ENCODE measurements at places on chromosomes 16 and 17.
A peak's percentile ranks its signal among the peaks of the same experiment; 100 is the strongest.

DNA sequence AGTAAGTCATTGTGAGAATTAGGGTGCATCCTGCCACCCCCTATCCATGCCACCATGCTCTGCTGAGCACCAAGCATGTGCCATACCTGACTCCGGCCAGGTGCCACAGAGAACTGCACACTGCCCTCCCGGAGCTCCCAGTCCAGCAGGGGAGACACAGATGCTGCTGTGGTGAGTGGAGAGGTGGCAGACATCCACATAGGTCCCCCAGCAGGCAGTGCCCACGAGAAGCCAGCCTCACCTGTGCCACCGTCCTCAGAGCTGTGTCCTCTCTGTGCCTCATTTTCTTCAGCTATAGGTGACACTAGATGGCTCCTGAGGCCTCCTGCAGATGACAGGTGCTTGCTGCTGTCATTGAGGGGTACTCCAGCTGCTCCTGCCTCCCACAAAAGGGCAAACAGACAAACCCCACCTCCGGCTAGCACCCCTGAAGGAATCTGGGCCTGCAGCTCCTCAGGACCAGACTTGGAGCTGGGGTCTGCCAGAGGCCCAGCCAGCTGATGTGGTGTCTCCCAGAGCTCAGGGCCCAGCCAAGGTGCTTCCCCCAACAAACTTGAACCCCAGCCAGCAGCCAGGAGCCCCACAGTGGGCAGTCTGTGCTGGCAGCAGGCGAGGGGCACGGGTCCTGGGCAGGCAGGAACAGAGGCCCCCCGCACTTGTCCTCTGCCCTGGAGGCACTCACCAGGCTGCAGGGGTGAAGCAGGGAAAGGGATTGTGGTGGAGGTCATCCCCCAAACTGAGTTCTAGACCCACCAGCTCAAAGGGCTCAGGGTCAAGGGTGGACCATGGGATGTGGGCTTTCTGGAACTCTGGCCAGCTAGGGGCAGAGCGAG lies 17.1 kb downstream of the FOXJ1 start:
- no peak for DNase-seq

DNA sequence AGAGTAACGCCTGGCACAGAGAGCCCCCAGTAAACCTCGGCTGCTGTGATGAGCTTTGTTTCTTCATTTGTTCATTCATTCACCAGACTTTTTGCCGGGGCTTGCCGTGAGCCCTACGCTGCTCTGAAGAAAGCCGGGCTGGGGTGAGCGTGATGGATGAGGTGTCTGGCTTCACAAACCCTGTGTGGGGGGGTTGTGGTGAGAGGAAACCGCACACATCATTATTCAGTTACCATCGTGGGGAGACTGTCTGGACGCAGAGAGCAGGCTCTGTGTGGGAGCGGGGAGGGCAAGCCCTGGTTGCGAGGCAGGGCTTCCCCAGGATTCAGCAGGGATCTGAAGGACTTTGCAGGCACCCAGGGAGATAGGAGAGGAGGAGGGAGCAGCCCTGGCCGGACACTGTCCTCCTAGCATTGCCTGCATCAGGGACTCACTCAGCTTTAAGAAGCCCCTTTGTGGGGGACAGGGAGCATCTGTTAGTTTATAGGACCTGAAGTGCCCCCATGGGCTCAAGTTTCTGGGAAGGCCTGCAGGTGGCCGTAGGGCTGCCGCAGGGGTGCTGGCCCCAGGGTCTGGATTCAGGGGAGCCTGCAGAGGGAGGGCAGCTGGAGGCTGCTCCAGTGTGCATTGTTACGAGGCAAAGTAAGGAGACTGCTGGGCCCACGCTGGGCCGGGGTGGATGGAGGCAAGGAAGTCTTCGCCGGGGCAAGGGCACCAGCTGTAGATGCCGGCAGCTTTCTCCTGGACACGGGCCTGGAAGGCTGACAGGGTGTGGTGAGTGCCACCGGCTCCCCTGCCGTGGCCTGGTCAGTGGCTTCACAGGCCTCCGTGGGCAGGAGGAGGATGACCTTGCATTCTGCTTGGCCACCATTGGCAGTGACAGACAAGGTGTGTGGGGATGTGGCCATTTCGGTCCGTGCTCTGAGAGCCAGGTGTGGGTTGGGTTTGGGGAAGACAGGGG lies 334.5 kb downstream of the SEC14L1 start:
- DNase-seq = peak; percentile 95

DNA sequence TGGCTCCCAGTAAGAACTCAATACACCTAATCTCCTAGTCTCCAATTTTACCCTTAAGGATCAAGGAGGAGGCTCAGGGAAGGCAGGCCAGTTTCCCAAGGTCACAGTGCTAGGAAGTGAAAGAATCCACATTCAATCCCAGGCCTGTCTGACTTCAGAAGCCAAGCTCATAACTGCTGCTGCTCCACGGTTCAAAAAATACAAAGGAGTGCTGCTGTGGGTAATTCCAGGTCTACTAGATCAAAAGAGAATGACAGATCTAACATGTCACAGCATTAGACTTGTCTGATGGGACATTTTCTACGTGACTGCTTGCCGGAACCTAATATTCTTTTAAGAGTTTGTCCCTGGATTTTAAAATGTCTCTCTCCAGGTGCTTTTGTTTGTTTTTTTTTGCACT lies 48.8 kb upstream of the IRX6 start:
- DNase-seq = no peak

DNA sequence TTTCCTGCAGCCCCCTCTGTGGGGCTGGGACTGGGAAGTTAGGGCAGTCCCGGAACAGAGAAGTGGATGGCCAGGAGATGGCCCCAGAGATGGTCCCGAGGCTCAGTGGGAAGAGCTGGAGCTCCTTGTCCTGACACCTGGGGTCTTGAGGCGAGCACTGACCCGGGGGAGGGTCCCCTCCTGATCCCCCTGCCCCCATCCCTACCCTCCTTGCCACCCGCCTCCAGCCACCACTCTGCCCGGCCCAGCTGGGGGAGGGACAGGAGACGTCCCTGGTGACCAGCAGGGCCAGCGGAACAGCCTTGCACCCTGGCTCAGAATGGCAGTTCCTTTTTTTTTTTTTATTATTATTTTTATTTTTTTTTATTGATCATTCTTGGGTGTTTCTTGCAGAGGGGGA lies 13.9 kb upstream of the RNF213 start:
- no peak for DNase-seq

Data from astrocyte of the spinal cord (primary cell).